Mesothelial cell of epicardium (in vitro differentiated cells): ENCODE measurements at places on chromosomes 1 and 21. TPM values are rescaled to one million over a fixed set of nuclear protein-coding genes. Genes with fewer than 3 reads are reported as not detected.

- no peak for DNase-seq
Measured at GRCh38 chr1:47776667-47777131, 220.5 kb downstream of the TRABD2B start.

DNA sequence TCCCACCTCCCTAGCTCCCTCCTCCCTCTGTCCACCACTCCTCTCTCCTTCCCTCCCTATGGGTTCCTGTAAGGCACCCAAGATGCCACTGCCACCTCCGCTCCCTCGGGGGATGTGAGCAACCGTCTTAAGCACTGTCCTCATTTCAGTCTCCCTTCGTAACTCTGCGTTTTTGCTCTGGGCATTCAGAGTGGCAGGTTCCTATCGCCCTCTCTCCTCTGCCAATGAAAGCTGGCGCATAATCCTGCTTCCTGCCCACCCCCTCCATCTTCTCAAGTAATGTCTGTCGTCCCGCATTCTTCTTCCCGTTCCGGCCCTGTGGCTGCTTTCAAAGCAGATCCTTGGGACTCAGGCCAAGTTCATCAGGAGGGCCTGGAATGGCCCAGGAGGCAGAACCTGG is 253.9 kb upstream of the TMEM51 start:
- no peak for DNase-seq

DNA sequence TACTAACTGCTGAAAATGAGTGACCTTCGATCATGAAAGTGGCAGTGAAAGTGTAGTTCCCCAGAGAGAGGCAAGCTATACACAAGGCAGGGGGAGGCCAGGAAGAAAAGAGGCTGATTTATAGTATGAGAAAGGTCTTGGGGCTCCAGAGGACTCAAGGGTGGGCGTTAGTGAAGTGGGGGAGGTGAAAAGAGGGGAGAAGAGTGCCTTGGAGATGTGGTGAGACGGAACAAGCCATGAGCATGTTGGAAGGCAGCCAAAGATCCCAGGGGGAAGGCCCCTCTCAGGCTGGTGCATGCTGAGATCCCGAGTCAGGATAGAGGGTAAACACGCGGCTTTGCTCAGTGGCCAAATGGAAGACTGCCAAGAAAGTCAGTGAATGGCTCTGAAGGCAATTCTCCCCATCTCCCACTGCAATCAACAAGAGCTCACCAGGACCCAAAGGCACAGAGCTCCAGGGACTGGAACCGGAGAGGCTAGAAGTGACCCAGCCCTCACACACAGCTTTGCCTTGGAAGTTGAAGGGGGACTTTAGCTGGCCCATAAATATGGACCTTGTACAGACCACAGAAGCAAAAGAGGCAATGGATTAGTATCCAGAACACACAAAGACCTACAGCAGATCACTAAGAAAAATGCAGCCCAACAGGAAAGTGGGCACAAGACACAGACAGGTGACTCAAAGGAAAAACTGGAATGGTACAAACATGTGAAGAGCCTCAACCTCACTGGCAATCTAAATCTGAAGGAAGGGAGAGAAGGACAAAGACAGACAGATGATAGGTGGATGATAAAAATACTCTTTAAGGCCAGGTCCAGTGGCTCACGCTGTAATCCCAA is 49.6 kb downstream of the HSF2BP start:
- DNase-seq: no peak

TMEM81 gene
- total RNA-seq: 3.3 to 4.6 TPM (median 4.4 TPM) in 3 replicates

DNA sequence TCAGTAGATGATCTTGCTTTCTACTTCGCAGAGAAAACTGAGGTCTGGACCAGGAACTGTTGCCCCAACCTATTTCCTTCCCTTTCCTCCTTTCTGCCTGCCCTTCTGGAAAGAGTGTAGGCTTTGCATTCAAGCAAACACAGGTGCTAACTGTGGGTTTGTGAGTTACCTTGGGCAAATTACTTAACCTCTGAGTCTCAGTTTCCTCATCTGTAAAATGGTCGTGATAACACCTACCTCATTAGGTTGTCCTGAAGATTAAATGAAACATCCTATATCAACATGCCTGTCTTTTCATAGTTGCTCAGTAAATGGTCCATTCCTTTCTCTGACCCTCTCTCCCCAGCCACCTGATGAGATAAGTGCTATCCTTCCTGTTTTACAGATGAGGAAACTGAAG is 9.5 kb upstream of the BLACAT1 start:
- DNase-seq: no peak

DNA sequence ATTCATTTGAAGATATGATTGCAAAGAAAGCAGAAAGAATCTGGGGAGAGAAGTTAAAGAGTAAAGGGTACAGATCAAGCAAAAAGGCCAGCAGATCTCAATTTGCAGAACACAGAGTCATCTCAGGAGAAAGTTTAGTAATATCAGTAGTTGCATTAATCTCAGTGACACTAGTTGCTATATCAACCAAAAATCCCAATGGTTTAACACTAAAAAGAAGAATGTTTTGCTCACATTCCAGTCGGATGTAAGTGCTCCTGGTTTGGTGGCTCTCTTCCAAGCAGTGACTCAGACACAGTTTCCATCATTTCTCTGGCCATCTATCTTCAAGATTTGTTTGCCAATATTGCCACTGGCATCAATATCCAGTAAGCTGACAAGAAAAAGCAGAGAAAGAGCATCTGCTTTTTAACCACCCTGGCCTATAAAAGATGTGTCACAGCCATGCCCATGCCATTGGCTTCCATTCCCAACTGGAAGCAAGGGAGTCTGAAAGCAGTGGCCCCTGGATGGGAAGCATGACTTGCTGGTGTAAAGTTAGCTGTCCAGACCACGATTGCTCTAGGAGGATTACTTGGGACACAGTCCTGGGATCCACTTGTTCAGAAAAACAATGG is 45.5 kb upstream of the AIM2 start:
- no peak for DNase-seq

- DNase-seq: no peak
Measured at GRCh38 chr1:76870037-76870436, 2.8 kb downstream of the ST6GALNAC5 start.

GRCh38 chr1:32920833-32921232 is 19.6 kb upstream of the TMEM54 start:
- no peak for DNase-seq

DNA sequence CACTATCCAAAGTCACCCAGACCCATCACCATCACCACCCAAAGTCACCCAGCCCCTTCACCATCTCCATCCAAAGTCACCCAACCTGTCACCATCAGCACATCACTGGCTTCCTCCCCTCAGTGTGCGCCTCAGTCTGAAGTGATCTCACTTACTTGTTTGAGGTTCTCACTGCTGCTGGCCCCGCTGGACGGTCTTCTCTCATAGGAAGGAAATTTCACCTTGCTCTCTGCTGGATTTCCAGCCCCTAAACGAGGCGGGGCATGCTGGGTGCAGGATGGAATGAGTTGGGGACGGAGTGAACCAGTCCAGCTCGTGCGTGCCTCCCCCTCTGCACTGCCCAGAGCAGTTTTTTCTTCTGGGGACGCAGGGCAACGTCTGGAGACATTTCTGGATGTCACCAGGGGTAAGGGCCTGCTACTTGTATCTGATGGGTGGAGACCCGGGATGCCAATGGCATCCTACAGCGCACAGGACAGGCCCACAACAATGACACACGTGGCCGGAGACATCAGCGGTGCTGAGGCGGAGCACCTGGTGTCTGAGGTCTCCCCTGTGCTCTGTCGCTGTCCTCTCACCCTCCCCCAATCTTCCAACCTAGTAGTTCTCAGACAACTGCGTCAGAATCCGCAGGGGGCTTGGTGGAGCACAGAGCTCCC is 38.6 kb downstream of the PDE9A start:
- no peak for DNase-seq

GRCh38 chr21:28523367-28523766 is 469.3 kb downstream of the LTN1 start:
- DNase-seq: no peak

DNAI4 gene
- 8.9 to 12.8 TPM (median 9.3 TPM) in 3 replicates for total RNA-seq
